Activated CD8-positive, alpha-beta memory T cell treated with anti-CD3 and anti-CD28 coated beads for 1 hour (primary cell): ENCODE measurements at places on chromosomes 13 and 19.

- DNase-seq: no peak
Measured at GRCh38 chr19:31350693-31351055, 1.4 kb upstream of the TSHZ3 start.

DNA sequence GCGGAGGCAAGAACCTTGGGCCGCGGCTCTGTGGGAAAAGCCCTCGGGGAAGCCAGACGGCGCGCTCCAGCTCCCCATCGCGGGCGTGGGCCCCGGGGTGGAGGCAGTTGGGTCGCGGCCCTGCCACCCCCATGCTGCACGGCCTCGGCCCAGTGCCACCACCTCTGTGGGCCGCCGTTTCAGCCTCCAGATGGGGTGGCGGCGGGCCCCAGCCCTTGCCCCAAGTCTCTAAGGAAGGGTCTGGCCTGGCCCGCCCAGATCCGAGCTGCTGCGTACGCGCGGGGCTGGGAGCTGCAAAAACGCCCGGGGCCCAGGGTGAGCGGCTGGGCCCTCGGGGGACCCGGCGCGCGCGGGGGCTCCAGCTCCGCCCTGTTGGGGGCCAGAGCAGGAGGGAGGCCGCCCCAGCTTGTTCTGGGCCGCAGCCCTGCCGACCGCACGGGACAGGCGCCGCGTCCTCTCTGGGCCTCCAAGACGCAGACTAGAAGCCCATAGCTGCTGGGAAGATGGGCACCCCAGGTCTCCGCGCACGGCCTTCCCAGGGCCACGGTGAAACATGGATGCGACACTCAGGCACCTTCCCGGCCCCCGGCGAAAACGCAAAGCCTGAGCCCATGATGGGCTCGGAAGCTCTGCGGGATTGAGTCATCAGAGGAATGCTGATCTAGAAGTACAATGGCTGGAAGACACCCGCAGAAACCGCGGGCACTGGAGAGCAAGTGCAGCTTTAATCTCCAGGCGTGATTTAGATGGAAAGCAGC lies 110.1 kb downstream of the KCTD15 start:
- DNase-seq: no peak

DNA sequence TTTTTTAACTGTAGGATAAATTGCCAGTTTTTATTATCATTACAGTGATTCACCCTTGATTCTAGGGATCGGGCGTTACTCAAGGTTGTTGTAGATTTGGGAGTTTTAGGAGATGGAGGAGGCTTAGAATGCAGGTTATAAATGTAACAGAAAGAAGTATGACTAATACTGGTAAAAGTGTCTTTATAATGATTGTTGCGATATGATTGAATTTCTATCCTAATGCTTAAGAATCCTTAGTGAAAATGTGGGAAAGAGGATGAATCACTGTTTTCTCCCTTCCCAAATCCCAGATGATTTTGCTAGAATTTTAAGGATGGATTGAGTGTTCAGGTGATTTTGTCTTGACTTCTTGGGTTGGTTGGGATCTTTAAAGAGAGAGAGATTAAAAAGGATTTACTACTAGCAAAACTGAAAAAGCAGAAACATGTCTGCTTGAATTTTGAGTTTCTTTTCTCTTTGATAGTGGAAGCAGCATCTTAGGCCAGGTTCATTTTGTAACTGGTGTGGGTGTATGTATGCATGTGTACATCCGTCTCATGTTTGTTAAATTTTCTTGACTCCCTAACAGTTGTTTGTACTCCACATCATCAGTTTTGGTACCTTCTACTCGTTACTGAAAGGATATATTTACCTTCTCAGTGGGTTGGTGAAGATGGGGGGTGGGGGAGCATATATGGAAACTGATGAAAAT lies 25.9 kb downstream of the ARHGAP35 start:
- DNase-seq: no peak

DNA sequence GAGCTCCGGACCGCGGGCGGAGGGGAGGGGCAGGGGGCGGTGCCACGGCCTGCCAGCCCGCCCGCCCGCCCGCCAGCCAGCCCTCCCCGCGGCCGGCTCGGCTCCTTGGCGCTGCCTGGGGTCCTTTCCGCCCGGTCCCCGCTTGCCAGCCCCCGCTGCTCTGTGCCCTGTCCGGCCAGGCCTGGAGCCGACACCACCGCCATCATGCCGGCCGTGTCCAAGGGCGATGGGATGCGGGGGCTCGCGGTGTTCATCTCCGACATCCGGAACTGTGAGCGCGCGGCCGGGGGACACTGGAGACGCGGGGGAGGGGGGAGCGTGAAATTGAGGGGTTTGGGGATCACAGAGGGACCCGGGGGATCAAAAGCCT lies at the start of gene AP2A1:
AP2A1 (plus strand) TSS at position 72 of the 370 bp plus-strand sequence; CDS start at position 205, 133 bp downstream.
- no peak for DNase-seq

GRCh38 chr13:103276775-103277498 lies 210.7 kb upstream of the SLC10A2 start:
- DNase-seq: no peak

GRCh38 chr13:111604097-111604496 lies 283.7 kb downstream of the TEX29 start:
- no peak for DNase-seq

GRCh38 chr13:110286833-110287819 lies 19.8 kb downstream of the COL4A1 start:
- no peak for DNase-seq

GRCh38 chr13:33231339-33231738 lies 54.2 kb downstream of the STARD13 start:
- DNase-seq: no peak

DNA sequence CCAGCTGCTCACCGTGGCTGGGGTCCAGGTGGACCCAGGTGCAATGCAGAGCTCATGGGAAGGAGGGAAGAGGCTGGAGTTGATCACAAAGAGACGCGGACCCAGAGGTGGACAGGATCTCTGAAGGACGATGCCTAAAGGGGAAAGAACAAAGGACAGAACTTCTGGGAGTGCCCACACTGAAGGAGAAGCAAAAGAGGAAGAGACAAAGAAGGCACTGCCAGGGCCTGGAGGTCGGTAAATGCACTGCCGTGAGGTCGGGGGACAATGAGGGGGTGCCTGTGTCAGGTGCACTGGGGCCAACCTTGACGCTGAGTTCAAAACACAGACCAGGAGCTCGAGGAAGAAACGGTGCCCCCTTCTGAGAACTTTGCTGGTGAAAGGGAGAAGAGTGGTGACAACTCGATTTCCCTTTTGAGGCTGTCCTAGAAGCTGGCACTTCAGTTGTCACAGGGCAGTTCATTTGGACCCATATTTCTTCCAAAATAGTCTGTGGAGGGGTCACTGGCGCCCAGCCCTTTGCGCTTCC lies 55.6 kb downstream of the GJA3 start:
- no peak for DNase-seq

DNA sequence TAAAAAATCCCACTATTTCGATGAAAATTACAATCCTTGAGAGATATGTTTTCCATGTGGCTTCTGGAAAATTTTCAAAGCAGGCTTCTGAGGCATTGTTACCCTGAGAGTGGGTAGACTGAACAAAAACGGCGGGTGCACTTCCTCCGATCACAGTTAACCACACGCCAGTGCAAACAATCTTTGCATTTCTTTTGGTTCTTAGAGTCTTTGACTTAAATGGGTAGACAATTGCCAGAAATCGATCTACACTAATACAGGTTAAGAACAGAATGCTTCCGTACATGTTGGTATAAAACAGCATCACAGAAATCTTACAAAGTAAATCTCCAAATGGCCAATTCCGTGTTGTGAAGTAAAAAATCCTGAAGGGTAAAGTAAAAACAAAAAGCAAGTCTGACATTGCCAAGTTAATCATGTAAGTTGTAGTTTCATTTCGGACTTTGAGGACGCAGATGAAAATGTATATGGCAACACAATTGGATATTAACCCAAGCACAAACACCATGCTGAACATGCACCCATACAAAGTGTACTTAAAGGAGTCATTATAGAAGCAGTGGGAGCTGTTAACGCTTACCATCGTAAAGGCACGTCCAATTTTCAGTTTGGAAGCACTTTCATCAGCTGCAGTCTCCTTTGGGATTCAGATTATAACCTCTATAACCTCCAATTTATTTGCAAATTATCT lies 927 bp downstream of the LPAR6 start:
- DNase-seq: no peak

DNA sequence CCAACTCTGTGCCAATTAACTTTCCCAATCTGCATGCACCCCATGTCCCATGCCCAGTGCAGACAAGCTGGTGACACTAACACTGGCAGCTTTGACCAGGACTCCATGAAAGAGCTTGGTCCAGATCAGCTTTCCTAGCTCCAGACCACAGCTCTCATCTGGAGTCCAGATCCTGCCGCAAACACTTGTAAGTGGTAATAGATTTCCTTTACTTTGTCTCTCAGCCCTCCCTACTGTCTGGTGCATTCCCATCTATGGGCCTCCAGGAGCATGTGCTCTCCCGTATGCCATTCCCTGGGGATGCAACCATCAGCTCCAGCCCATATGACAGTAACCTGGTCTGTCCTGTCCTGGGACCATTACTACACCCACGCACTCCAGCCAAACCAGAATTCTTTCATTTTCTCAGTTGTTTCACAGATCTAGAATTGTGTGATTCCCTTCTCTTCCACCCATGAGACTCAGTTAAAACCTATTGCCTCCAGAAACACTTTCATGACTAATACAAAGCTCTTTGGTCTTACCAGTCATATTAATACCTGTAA lies 4.9 kb upstream of the STARD13 start:
- no peak for DNase-seq

GRCh38 chr19:20278342-20278741 lies 111.3 kb downstream of the ZNF486 start:
- no peak for DNase-seq

DNA sequence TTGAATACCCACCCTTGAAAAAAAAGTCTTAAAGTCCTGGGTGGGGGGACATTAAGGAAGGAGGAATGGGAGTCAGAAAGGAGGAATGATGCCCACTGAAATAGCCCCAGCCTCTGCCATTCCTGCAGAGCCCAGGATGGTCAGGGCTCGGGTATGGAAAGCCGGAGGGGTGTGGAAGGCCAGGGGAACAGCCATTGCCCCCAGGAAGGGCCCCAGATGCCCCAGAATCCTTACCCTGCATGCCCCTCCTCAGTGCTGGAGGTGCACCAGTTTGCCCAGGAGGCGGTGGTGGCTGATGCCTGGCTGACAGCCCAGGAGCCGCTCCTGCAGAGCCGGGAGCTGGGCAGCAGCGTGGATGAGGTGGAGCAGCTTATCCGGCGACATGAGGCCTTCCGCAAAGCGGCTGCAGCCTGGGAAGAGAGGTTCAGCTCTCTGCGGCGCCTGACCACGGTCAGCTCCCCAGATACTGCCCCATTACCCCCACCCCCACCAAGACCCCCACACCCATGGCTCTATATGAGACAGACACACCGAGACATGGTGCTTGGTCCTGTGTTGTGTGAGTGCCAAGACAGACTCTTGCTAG lies 10.7 kb upstream of the SHKBP1 start:
- DNase-seq: no peak

DNA sequence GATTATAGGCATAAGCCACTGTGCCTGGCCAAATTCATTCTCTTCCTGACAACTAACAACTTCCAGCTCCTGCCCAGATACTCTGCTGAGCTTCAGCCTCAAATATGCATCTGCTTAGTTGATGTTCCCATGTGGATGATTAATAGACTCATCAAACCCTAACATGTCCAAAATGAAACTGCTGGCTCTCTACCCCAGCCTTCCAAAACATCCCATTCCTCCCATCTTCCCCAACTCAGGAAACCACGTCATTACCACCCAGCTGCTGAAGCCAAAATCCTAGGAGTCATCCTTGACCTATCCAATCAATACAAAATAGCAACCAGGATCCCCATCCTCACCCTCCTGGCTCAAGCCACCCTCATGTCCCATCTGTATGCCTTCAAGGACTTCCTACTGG lies 20.9 kb downstream of the POU2F2 start:
- no peak for DNase-seq

DNA sequence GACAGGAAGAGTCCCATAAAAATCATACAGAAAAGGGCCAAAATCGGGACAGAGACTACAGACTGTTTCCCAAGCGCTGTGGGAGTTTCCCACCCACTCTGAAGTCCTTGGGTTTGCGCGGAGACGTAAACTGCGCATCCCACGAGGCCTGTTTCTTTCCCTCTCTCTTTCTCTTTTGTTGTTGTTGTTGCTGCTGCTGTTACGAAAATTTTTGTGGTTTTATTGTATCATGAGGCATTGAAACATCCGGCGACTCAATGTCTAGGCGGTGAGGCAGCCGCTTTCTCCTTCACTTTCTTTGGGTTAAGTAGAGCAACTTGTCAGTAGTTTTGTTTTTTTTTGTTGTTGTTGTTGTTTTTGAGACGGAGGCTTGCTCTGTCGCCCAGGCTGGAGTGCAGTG lies 1.6 kb upstream of the PPP1R12C start:
- no peak for DNase-seq

GRCh38 chr19:47407417-47407774 lies 11.9 kb downstream of the MEIS3 start:
- no peak for DNase-seq

- no peak for DNase-seq
Measured at GRCh38 chr13:36680913-36681312, 7.1 kb downstream of the SERTM1 start.

DNA sequence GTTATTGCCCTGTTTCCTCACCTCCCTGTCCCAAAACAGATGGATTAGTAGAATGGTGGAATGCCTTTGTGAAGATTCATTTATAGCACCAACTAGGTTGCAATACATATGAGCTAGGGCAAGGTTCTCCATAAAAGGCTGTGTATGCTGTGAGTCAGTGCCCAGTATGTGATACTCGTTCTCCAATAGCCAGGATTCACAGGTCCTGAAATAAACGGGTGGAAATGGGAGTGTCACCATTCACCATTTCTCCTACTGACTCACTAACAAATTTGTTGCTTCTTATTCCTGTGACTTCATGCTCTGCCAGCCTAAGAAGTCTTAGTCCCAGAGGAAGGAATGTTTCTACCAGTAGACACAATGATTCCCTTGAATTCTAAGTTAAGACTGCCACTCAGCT lies 1745.4 kb downstream of the SLITRK1 start:
- no peak for DNase-seq

DNA sequence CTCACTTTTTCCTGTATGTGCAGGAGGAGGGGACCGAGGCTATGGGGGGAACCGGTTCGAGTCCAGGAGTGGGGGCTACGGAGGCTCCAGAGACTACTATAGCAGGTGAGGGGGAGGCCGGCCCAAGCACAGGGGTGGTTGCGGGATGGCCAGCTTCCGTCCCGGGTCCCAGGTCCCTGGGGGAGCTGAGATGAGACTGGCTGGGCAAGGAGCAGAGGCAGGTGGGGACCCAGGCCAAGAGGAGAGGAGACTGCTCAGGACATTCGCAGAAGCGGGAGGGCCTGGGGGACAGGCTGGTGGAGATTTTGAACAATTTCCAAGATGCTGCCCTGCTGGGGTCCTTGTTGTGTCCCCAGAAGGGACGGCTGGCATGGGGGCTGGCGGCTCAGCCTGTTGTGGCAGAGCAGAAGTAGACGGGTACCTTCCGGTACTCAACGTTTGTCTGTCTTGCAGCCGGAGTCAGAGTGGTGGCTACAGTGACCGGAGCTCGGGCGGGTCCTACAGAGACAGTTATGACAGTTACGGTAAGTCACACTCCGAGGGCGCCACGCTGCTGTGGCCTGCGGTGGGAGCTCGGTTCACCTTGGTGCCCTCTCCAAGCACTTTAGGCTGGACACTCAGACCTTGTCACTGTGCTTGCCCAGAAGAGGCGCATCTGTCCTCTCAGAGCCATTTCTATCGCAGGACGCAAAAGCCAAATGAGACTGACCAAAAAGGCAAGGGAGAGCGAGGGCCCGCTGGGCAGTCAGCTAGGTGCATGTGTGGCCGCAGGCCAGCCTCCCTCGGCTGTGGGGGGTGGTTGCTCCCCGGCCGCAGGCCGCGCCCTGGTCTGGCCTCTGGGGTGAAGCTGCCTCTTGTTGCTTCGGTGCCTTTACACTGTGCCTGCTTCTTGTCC lies 2.6 kb downstream of the CIRBP start:
- DNase-seq: no peak

GRCh38 chr13:37531049-37531448 lies 67.5 kb downstream of the POSTN start:
- DNase-seq: no peak

GRCh38 chr19:10419646-10420443 lies 493 bp upstream of the PDE4A start:
- DNase-seq: no peak
